ENCODE measurements at places on chromosomes 6 and 20.

- DNase-seq = no peak
Observed at GRCh38 chr6:29617782-29618554, 15.0 kb downstream of the GABBR1 start.

DNA sequence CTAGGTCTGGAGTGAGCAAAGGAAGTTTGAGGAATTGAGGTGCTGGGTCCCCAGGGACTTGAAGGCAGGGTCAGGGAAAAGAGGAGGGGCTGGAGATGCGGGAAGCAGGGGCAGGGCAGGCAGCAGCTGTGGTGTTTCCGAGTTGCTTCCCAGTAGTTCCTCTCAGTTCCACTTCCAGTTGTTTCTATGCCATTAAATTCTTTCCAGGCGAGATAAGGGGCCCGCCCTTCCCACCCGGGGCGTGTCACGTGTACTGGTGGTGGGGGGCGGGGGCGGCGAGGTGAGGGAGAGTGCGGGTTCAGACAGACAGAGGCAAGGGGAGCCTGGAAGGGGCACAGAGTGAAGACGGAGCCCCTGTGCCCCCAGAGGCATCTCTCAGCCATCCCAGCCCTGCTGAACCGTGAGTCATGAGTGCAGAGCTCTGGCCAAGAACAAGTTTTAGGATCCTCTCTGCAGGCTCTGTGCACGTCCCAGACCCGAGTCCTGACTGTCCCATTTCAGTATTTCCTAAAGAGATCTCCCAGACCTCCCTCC lies 977 bp downstream of the TNXB start:
- no peak for DNase-seq

- DNase-seq = no peak
Observed at GRCh38 chr6:105851113-105851580, 235.0 kb upstream of the PRDM1 start.

DNA sequence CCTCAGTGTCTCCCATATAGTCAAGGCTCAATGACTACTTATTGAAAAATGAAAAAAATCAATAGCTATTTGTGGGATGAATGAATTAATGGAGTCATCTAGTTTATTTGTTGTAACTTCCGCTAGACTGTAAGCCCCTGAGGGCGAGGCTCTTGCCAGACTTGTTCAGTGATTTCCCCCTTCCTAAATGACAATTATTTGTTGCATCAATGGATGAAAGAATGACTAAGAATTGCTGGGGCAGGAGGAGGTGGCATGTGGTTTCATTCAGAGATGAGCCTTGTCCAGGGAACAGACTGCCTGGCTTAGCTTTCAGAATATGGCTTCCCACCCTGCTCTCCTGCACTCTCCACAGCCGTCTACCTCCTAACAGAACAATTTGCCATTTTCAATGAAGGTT lies 1.1 kb upstream of the PRELID3B start:
- DNase-seq = peak; percentile 74

DNA sequence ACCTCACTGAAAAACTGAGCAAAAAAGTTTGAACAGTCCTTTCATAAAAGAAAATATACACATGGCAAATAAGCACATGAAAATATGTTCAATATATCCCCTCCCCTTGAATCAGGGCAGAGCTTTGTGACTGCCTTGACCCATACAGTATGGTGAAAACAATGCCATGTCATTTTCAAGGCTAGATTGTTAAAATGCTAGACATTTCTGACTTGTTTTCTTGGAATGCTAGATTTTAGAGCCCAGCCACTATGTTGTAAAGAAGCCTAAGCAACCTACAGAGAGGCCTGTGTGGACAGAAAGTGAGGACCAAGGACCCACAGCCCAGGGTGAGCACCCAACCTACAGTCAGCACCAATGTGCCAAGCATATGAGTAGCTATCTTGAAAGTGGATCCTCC lies 17.1 kb upstream of the ASF1A start:
- DNase-seq = peak; percentile 24

GRCh38 chr20:16100111-16100510 lies 473.1 kb downstream of the KIF16B start:
- DNase-seq = no peak
